HuH-7 (cell line): ENCODE measurements at places on chromosomes 3 and 15.

- no peak for DNase-seq
These were observed 19.0 kb downstream of the SQOR start for GRCh38 chr15:45653702-45654424.

- DNase-seq, result no peak
These were observed 123.0 kb downstream of the PTPRG start for GRCh38 chr3:61684386-61684785.

DNA sequence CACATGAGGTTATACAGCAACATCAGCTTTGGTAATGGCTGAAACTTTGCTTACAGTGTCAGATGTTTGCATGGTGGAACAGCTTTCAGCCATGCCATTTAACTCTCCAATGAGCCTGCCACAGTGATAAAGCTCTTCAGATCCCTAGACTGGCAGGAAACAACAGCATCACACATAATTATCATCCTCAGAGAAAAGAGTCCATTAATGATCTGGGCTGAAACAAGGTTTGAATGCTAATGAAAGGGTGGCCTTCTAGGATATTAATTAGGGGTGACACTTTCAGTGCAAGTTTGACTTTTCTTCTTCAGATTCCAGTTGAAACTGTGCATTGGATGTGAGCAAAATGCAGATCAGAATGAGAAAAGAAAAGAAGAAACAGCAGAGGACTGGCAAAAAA is 166.6 kb downstream of the IGSF11 start:
- DNase-seq, result no peak

DNA sequence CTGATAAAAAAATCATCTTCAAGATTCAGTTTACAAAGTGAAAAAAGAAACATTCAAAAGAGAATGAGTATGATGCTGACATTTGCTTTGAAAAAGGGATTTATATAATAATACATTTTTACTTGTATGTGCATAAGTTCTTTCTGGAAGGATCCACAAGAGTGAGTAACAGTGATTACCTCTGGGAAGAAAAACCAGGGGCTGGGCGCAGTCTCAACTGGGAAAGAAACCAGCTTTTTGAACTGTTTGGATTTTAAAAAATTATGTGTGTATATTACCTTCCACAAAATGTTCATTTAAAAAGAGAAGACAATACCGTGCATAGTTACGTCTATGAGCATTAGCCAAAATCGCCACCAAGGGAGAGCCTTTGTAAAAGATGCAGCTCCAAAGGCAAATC is 1.3 kb downstream of the CLEC3B start:
- DNase-seq, result no peak

DNA sequence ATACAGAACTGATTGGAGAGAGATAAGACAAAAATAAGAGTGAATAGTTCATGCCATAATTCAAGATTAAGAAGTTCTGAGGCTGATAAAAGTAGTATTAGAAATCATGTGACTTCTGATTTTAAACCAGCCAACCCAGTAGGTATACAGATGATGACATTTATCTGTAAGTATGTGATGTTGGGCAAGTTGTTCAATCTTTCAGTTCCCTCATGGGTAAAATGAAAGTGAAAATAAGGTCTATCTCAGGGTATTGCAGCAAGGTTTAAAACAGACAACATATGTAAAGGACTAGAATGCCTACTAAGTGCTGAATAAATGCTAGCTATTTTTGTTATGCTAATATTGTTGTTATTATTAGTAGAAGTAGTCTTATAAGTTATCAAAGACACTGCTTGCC is 1055.7 kb downstream of the NAALADL2 start:
- no peak for DNase-seq

- DNase-seq, result no peak
These were observed 232.8 kb downstream of the CLSTN2 start for GRCh38 chr3:140167600-140168281.

GRCh38 chr3:38651153-38651789 is 1.8 kb upstream of the SCN5A start:
- peak; percentile 77 for DNase-seq

GRCh38 chr3:134803652-134804051 is 8.6 kb downstream of the EPHB1 start:
- no peak for DNase-seq

GRCh38 chr3:40096661-40097111 is 212.8 kb upstream of the EIF1B start:
- no peak for DNase-seq

GRCh38 chr15:52028431-52029093 is 9.5 kb downstream of the MAPK6 start:
- DNase-seq, result no peak

GRCh38 chr15:66564136-66565041 is 1.4 kb downstream of the LCTL start:
- no peak for DNase-seq

DNA sequence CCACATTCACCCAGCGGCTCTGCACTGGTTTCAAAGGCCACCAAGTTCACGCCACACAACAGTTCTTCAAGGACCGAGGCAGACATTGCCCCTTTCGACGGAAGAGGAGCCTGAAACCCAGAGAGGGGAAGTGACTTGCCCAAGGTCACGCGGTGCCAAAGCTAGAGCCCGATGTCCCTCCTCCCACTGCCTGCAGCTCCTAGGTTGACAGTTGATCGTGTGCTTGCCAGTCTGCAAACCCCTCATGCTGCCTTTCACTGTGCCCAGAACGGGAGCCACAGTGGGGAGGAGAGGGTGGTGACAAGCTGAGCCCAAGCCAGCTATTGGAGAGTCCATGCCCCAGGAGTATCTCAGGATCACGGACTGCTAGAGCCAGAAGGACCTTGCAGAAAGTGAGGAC is 230.9 kb downstream of the XXYLT1 start:
- DNase-seq, result no peak

DNA sequence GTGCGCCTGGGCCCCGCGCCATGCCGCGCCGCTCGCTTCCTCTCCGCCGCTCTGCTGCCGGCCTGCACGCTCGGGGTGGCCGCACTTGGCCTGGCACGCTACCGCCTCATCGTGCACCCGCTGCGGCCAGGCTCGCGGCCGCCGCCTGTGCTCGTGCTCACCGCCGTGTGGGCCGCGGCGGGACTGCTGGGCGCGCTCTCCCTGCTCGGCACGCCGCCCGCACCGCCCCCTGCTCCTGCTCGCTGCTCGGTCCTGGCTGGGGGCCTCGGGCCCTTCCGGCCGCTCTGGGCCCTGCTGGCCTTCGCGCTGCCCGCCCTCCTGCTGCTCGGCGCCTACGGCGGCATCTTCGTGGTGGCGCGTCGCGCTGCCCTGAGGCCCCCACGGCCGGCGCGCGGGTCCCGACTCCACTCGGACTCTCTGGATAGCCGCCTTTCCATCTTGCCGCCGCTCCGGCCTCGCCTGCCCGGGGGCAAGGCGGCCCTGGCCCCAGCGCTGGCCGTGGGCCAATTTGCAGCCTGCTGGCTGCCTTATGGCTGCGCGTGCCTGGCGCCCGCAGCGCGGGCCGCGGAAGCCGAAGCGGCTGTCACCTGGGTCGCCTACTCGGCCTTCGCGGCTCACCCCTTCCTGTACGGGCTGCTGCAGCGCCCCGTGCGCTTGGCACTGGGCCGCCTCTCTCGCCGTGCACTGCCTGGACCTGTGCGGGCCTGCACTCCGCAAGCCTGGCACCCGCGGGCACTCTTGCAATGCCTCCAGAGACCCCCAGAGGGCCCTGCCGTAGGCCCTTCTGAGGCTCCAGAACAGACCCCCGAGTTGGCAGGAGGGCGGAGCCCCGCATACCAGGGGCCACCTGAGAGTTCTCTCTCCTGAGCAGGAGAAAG is 951 bp downstream of the GPR62 start:
- DNase-seq, result no peak

DNA sequence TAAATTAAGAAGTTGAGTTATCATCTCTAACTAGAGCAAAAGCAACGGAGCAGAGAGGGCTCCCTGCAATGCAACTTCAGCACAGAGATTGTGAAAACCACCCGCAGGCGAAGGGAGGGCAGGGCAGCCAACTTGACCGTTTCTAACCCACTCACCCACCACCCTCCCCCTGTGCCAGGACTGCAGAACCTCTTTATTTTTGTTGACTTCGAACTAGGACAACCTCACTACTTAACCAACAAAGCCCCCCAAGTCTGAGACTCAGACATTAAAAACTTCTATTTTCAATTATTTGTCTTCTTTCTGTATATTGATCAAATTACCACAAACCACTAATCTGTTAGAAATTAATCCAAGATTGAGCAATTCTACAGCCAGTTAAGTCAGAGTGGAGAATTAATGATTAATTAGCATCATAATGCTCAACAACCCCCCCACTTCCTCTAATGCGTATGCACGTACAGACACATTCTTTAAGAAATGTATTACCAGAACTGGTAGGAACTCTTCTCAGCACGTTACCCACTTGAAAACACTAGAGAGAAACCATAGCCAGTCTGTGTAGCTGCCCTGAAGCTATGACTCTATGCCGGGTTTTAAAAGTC is 2.0 kb downstream of the MGLL start:
- DNase-seq, result no peak

- DNase-seq, result no peak
These were observed 25.3 kb upstream of the ZNF770 start for GRCh38 chr15:35013370-35013769.

DNA sequence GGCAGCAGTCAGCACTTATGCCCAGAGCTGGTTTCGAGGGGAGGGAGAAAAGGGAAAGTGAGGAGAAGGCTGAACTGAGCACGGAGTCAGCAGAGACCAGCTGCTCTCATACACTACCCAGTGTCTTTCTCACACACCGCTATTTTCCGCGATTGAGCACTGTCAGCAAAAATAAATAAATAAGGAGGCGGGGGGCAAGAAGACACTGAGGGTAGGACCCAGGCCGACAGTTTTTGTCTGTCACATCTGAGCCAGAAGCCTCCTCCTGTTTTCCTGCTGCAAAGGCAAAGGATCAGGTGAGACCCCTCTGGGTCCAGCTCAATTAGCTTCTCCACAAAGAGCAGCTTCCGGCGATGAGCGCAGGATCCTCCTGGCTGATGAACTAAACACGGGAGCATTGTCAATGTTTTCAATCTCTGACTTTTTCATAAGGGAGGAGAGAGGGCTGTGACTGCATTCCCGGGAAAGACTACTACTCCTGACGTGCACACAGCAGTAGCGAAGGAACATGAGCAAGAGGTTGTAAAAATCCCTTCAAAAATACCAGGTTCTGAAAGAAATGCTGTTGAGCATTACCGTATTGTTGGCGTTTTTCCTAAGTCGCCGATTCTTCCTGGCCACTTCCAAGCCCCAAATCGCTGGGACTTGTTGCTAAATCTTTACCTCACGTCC is 1.3 kb downstream of the FRMD5 start:
- DNase-seq, result no peak

DNA sequence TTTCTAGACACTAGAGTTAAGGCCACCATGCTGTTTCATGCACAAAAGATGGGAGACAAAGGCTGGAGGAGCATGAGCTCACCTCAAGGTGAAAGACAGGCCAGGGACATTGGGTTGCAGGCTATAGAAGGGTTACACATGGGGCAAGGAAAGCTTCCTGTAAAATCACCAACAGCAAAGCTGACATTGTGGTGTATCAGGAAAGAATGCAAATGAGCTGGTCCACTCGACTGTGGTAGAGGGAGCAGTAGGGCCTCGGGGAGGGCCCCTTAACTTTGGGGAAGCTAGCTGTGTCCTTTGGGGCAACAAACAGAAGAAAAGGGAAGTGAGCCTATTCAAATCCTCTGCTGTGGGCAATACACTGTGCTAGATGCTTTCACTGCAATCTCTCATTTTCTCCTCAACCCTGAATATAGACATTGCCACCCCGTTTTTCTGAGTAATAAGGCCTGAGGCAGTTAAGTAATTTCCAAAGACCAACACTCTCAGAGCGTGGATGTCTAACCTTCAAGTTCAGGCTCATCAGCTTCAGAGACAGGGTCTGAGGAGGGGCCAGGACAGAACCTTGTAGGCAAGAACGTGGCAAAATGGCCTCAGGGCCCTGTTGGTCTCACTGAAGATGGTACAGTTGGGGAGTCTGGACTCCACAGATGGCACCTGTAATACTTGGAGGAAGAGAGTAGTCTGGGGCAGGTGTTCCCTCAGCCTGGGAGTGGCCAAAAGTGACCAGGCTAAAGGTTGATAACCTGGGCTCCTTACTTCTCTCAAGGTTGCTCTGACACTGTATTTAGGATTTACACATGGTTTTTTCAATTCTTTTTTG is 24.1 kb downstream of the CX3CR1 start:
- DNase-seq, result no peak

DNA sequence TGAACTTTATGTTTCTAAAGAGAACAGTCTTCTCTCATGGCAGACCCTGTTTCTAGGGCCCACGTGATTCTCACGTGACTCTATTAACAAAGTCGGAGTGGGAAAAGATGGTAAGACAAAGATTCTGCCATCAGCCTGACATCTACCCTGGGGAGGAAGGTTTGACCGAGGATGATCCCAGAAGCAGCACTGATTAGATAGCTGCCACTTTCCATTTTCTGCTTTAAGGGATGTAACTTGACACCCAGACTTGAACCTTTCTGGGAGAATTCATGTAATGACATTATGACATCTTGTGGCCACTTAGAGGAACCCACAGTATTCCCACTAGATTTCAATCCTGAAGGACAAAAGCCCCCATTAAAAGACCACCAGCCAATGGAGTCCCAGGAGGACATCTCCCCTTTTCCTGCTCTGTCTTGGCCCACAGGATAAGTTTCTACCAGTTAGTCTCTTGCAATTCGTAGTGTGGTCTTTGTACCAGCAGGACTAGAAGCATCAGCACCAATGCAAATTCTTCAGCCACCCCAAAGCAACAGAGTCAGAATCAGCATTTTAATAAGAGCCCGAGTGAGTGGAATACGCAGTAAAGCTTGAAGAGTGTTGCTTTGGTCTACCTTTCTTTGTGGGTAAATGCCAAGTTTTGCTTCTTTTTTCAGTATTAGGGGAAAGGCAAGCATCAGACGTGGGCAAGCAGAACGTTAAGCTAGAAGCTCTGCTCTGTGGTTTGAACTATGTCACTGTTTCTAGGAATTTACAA is 480.5 kb upstream of the PROK2 start:
- DNase-seq, result peak; percentile 15

GRCh38 chr3:69741032-69741767 is 1.9 kb downstream of the MITF start:
- no peak for DNase-seq

GRCh38 chr3:129747136-129747535 is 140.7 kb upstream of the PLXND1 start:
- DNase-seq, result no peak

DNA sequence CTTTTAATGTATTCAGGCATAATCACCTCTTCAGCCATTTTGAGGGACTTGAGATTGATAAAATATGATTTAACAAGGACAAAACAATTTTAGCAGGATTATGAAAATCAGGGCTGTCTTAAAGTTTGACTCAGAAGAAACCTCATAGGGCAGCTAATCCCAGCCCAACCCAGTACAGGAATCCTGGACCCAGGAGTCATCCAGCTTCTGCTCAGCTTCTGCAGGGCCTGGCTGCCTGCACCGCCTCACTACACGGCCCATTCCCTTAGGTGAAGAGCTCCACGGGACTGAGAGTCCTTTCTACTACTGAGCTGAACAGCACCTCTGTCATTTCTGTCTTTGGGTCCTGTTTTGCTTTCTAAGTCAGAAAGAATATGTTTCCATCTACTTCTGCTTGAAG is 37.5 kb downstream of the ARHGAP31 start:
- no peak for DNase-seq

DNA sequence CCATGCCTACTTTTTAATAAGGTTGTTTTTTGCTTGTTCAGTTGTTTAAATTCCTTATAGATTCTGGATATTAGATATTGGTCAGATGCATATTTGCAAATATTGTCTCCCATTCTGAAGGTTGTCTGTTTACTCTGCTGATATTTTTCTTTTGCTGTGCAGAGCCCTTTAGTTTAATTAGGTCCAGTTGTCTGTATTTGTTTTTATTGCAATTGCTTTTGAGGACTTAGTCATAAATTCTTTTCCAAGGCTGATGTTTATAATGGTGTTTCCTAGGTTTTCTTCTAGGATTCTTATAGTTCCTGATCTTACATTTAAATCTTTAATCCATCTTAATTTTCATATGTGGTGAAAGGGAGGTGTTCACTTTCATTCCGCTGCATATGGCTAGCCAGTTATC is 77.4 kb downstream of the PTPRG start:
- DNase-seq, result no peak
